ENCODE measurements at places on chromosomes 16 and 17.
A peak's percentile ranks its signal among the peaks of the same experiment; 100 is the strongest.

DNA sequence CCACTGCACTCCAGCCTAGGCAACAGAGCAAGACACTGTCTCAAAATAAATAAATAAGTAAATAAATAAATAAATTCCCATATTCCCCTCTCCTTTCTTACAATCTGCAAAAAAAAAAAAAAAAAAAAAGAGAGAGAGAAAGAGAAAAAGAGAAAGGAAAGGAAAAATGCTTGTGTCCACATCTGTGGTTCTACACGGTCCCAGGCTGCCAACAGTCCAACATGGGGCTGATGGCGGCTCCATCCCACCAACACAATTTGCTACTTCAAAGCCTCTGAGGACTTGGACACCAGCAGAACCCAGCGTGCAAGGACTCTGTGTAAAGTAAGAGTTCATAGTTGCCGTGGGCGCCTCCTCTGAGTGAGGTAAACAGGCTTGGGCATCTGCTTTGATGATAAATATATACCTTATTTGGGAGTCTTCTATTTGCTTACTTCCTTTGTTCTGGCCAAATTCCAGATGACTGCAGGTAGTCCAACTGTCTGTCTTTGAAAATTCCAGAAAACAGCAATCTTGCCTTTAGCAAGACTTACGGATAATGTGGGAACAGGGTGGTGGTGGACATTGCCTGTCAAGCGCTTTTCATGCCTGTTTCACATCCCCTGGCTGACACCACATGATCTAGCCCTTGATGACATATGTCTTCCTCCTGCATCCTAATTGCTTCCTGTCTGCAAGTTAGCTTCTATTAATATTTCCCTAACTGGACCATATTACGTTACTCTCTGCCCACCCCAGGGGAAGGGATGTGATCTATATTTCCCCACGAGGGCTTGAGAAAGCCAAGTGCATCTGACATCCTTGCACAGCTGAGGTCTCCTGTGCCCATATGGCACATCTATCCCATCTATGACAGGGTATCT, 10.1 kb downstream of the LITAF start:
- DNase-seq = no peak

DNA sequence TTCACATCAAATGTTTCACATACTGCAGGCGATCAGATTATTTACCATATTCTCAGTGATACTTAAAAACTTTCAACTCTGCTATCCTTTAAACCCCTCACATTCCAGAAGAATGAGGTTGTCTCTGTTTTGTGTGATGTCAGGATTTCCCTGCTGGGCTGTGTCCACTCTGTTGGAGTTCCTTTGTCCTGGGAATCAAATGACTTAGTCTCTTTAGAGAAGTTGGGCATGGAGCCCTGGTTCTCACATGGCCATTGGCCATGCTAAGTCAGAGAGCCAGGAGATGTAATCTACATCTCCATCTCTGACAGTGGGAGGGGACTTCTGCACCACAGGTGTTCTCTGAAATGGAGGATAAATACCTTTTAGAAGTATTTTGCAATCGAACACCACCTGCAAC, 205.1 kb upstream of the MAF start:
- no peak for DNase-seq

GRCh38 chr17:72282439-72283029, 161.7 kb downstream of the SOX9 start:
- DNase-seq = no peak

DNA sequence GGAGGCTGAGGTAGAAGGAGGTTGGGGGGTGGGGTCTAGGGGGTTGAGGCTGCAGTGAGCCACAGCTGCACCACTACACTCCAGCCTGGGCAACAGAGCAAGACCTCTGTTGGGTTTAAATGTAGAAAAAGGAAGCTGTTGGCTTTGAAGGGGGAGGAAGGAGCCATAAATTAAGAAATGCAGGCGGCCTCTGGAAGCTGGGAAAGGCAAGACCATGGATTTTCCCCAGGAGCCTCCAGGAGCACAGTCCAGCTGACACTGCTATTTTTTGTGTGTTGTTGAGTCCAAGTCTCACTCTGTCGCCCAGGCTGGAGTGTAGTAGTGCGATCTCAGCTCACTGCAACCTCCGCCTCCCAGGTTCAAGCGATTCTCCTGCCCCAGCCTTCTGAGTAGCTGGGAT, 15.9 kb downstream of the LITAF start:
- DNase-seq = no peak

DNA sequence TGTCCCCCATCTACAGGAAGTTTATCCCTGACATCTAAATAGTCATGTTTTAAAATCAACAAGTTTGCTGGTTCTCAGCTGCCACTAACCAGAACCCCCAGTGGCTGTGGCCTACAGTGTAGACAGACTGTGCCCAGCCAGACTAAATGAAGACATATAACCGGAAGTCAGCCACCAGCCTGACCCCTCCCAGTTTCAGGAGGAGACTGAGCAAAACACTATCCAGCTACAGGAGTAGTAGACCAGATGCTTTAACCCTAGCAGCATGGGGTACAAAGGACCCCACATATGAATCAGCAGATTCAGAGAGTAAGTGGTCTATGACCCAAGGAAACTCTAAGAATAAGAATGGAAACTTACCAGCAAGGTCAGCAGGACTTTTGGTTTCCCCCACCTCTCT, 83.4 kb downstream of the HIC1 start:
- DNase-seq = no peak

DNA sequence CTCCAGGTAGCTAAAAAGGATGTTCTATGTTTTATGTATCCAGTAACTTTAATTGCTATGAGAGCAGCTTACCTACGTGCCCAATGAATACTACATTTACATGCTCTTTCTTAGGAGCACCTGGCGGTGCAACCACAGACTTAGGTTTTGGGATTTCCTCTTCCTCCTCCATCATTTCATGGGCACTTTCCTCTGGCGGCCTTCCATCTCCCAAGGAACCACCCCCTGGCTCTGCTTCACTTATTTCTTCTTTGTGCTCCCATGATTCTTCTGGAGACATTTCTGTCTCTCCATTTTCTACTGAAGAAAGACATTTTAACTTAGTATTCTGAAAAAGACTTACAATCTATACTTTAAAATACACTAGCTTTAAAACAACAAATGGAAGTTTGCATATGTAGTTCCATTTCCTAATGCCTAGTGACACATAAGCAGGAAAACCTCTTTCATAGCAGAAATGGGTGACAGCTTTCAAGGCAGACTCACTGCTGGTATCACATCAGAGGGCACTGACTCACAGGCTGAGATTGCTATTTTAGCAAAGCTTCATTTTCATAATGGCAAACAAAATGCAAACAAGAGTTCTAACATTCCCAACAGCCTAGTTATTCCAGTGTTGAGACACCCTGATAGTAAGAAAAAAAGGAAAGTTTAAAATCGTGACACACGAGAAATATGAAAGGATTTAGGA, 19.1 kb downstream of the GSPT1 start:
- no peak for DNase-seq

GRCh38 chr16:50908468-50908867, 166.6 kb downstream of the CYLD start:
- no peak for DNase-seq

GRCh38 chr16:49671333-49671732, 184.6 kb downstream of the ZNF423 start:
- DNase-seq = no peak

- DNase-seq = no peak
Measured at GRCh38 chr17:1108765-1109605, 70.8 kb downstream of the ABR start.

- no peak for DNase-seq
Measured at GRCh38 chr16:79169239-79169638, 431.3 kb downstream of the MAF start.

GRCh38 chr17:29615048-29615385, 7.7 kb downstream of the CORO6 start:
- peak; percentile 43 for DNase-seq

GRCh38 chr16:78902321-78902720, 698.2 kb downstream of the MAF start:
- no peak for DNase-seq

DNA sequence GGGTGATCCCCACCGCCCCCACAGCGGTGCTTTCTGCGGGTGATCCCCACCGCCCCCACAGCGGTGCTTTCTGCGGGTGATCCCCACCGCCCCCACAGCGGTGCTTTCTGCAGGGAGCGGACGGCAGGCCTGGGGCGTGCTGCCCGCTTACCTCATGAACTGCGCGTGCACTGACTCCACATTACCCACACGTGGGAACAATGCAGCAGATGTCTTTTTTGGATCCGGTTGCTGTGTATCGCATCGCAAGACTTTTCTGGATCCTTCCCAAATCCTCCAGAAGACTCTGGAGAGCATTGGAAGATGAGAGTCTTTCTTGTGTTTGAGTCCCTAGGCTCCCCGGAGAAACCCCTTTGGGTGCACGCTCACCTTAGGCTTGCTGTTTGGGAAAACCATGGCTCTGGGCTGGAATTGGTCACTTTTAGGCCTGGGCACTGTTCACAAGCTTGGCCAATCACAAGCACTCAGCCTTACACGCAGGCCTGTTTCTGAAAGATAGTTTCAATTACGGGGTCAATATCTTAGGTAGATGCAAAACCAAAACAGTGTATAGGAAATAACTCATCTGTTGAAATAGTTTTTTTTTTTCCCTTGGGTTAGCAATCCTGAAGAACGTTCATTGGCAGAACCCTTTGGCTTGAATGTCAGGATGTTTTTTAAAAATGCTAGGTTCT, 201.8 kb downstream of the RPTOR start:
- no peak for DNase-seq
